ENCODE measurements at places on chromosomes 5 and 9.

DNA sequence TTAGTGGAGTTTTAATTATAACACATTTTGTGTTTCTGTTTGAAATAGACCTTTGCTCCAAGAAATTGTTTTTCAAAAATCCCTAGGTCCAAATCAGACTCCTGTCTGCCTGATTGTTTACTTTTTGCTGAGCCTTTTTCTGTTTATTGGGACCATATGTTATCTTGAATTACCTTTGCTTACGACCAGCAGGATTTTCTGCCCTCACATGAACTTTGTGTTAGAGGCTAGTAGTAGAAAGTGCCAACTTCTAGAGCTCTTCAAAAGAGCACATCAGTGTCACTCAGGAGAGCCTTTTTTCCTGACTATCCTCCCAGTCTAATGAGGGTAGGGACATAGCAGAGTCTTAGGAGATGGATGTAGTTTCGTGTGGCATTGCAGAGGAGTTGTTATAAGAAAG, 10.2 kb downstream of the RECK start:
- DNase-seq = no peak
- no peaks in the 10 kb centered on the region for H3K36me3 ChIP-seq
- no peak overlapping the region for H3K27ac ChIP-seq
- no peaks in the 10 kb centered on the region for H3K4me1 ChIP-seq

- H3K27ac ChIP-seq = no peak overlapping the region
- H3K27me3 ChIP-seq = no peaks in the 10 kb centered on the region
- no peaks in the 10 kb centered on the region for H3K36me3 ChIP-seq
Observed at GRCh38 chr5:122463221-122463620, 151.2 kb downstream of the SNCAIP start.

- no peak overlapping the region for H3K4me3 ChIP-seq
- no peaks in the 10 kb centered on the region for H3K36me3 ChIP-seq
- no peak overlapping the region for H3K27ac ChIP-seq
- DNase-seq = no peak
Observed at GRCh38 chr5:59393585-59394420, 499.7 kb downstream of the PDE4D start.

DNA sequence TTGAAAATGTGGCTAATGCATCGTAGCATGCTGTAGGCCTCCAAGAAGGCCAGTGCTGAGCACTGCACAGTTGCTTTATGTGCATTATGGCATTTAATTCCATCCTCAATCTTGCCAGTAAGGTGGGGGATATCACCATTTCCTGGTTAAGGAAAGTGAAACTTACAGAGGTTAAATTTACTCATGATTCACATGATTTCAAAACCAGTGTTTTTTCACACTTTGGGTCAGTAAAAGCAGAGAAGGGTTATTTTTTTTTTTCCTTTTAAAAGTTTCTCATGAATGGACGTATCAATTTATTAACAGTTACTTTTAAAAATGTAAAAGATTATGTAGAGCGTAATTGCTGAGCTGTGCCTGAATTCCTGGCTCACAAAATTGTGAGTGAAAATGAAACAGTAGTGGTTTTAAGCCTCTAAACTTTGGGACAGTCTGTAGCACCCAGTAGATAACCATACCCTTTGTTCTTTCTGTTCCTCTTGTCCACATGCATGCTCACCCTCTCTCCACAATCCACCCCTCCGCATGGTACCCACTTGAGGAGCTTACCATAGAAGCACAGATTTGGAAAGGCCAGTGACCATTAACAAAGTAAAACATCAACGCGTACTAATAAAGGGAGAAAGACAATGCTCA, 21.2 kb downstream of the MAST4 start:
- no peaks in the 10 kb centered on the region for H3K4me1 ChIP-seq
- no peak for DNase-seq

DNA sequence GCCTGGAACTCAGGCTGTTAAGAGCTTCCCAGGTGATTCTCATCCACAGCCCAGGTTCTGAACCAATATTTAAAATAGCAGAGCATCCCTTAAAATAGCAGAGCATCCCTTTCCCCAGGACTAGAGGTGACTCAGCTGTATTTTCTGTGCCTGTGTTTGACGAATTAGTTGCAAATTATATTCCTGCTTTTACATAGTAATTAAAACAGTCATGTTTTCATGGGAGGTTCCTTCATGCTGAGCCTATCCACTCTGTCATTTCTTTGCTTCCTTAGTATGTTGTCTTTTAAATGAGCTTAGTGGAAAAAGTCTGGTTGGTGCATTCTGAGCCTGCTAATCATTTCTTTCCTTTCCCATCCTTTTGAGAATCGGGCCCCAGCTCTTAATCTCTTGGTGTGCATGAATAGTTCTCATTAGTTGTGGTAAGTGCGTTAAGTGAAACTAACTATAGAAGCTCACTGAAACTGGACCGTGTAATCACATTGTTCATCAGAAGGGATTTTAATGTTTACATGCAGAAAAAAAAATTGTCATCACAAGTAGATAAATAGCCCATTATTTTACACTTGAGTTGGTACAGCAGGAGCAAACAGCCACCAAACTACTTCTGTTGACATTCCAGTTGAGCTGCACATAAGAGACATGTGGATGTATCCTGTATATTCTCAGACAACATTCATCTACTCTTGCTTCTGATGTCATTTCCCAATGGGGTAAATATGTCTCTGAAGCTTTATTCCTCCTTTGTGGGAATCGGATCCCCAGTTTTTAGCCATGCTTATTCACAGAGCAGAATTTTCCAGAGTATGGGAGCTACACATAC, 596.9 kb upstream of the WWC1 start:
- H3K27ac ChIP-seq = no peak overlapping the region
- H3K4me3 ChIP-seq = no peak overlapping the region
- DNase-seq = no peak
- no peaks in the 10 kb centered on the region for H3K27me3 ChIP-seq
